ENCODE measurements at places on chromosomes 13 and 19.
A peak's percentile ranks its signal among the peaks of the same experiment; 100 is the strongest.

- DNase-seq, result no peak
Observed at GRCh38 chr19:35260694-35261304, 8.0 kb upstream of the USF2 start.

GRCh38 chr19:9151367-9151766, 11.2 kb downstream of the ZNF317 start:
- DNase-seq, result no peak

DNA sequence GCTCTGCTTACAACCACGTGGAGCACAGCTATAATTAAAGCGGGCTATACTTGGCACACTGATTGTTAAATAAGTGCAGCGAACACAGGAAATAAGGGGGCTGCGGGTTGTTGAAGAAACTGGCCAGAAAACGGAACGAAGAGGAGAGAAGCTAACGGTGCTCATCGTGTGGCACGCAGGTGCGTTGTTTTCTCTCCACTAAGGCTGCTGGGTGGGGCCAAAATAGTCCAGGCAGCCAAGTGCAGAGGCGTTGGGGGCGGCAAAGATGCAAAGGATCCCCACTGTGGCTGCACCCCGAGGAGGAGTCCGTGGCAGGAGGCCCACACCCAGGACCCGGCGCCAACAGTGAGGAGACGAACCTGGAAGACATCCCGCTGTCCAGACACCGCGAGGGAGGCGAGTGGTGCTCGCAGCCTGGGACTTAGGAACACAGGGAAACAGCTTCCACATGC, 8.1 kb upstream of the ARL11 start:
- no peak for DNase-seq

DNA sequence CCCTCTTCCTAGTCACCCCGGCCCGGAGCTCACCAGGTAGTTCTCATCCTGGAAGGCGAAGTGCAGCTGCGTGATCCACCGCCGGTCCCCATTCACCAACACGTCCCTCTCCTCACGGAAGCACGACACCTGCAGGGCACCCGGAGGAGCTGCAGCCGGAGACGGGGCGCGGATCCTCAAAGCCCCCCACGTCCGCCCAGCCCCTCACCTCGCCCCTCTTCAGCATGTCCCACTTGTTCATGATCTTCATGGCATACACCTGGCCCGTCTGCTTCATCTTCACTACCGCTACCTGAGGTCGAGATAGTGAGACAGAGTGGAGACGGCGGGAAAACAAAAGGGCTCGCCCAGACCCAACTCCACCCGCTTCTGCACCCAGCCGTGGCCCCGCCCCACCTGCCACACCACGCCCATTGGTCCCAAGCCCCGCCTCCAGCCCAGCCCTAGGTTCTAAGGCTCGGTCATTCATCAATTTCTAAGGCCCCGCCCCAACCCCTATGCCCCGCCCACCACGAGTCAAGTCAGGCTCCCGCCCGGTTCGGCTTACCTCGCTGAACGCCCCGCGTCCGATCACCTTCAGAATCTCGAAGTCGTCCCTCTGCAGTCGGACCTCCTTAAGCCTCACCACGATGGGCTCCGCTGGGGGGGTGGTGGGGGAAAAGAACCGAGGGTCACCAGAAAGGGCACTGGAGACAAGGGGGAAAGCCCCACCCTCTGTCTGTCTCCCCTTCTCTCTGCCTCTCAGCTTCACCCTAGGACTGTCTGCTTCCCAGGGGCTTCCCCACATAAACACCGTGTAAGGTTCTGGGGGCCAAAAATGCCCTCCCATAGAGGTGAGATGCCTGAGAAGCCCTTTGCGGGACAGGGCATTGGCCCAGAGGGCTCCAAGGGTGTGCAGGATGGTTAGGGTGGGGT, 2.8 kb downstream of the DMPK start:
- peak; percentile 44 for DNase-seq

GRCh38 chr19:5987077-5987818, 9.3 kb upstream of the RANBP3 start:
- DNase-seq, result peak; percentile 75

- no peak for DNase-seq
Observed at GRCh38 chr19:12720851-12721655, 2.7 kb downstream of the TNPO2 start.

All from ACHN (cell line).